ENCODE measurements at places on chromosomes 6 and 20.

GRCh38 chr6:63529498-63529897 lies 42.8 kb upstream of the LOC128125822 start:
- DNase-seq, result no peak

- DNase-seq, result no peak
Measured at GRCh38 chr20:60268491-60268890, 310.3 kb downstream of the CDH26 start.

GRCh38 chr6:106739387-106739786 lies 110.0 kb downstream of the QRSL1 start:
- DNase-seq, result peak; percentile 85

GRCh38 chr20:44946271-44946852 lies 13.8 kb downstream of the TOMM34 start:
- no peak for DNase-seq

- peak; percentile 7 for DNase-seq
Measured at GRCh38 chr6:13538084-13538483, 36.3 kb upstream of the SIRT5 start.

GRCh38 chr6:129251669-129252376 lies 368.9 kb downstream of the LAMA2 start:
- DNase-seq, result no peak

- no peak for DNase-seq
Measured at GRCh38 chr20:43987531-43987930, 72.9 kb downstream of the TOX2 start.

- no peak for DNase-seq
Measured at GRCh38 chr6:41680182-41680965, 42.1 kb downstream of the MDFI start.

GRCh38 chr6:106727480-106728149 lies 98.2 kb downstream of the QRSL1 start:
- no peak for DNase-seq

- DNase-seq, result no peak
Measured at GRCh38 chr20:38110525-38111178, 54.4 kb downstream of the TGM2 start.

GRCh38 chr6:14035071-14035847 lies 82.3 kb upstream of the CD83 start:
- DNase-seq, result peak; percentile 93

- no peak for DNase-seq
Measured at GRCh38 chr6:15662326-15663129, at the start of gene DTNBP1. Gene DTNBP1 (minus strand): TSS chr6:15663028. CDS start chr6:15662869, 159 bp downstream.

- no peak for DNase-seq
Measured at GRCh38 chr6:6569096-6569810, 19.3 kb upstream of the LY86 start.

GRCh38 chr6:43086022-43086658 lies 10.0 kb downstream of the PTK7 start:
- DNase-seq, result no peak

DNA sequence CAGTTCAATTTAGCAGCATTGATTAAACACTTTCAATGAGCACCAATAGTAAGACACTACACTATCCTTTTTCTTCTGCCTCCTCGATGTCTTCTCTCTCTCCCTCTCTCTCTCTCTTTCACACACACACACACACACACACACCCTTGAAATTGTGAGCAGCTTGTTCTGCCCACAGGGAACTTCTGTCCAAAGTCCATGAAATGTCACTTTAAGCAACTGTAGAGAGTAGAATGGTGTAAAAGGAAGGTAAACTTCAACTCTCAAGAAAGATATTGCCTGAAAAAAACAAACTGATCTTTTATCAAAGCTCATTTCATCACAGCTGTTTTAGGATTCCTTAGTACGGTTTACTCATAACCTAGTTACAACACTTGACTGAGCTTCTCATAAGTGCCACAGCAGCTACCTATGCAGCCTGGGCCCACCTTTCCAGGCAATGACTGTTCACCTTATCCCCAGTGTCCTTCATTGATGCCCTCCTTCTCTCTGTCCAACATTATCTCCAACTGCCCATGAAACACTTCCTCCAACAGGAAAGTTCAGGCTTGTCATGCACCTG lies 107.0 kb downstream of the TNFRSF21 start:
- DNase-seq, result no peak

- no peak for DNase-seq
Measured at GRCh38 chr6:34866509-34866908, 21.3 kb downstream of the TAF11 start.
